Left renal cortex interstitium (tissue), 4 donors: ENCODE measurements at places on chromosomes 13 and 19. TPM values are rescaled to one million over a fixed set of nuclear protein-coding genes. Genes with fewer than 3 reads are reported as not detected.

Gene PRODH2
- polyA plus RNA-seq, result 52.3 TPM

GRCh38 chr19:39052243-39052746 lies 19.9 kb upstream of the FBXO27 start:
- DNase-seq, result no peak

Gene TUBB4A
- 25.4 TPM for polyA plus RNA-seq

GRCh38 chr19:35959040-35959967 lies 23.1 kb downstream of the LRFN3 start:
- no peak for DNase-seq

Gene ZNF283
- polyA plus RNA-seq, result 17.5 TPM

Gene ZNF808
- 19.4 TPM for polyA plus RNA-seq

DNA sequence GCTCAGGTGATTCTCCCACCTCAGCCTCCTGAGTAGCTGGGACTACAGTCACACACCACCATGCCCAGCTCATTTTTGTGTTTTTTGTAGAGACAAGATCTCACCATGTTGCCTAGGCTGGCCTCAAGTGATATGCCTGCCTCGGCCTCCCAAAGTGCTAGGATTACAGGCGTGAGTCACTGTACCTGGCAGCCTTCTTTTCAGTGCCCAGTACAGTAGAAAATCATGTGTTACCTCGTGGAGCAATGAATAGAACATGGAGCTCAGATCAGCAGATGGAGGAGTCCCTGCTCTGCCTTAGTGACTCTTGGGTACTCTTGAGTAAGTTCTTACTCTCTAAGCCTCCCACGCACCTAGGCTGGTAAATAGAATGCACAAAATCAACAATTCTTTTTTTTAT lies 44.7 kb downstream of the THSD1 start:
- DNase-seq, result no peak

DNA sequence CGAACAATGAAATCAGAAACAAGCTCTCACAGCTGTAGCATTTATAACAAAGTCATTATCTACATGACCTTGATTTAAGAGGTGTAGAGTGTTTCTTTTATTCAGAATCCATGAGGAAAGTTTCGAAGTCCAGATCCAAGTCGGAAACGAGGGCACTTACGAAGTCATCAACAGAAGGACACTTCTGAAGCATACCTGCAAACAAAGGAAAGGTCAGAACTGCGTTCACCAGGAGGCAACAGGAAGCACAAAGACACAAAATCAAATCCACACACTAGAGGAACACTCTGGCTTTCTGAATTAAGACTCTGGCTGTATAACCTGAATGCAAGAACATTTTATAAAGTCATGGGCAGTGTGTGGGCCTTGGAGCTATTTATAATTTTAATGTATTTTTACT lies 158.9 kb downstream of the MIPEP start:
- DNase-seq, result no peak

Gene ZNF549
- polyA plus RNA-seq, result 15.8 TPM

GRCh38 chr19:17311455-17312188 lies 2.3 kb downstream of the DDA1 start:
- no peak for DNase-seq

- peak; percentile 90 for DNase-seq
These were observed at the start of gene ALG11 for GRCh38 chr13:52011632-52012511. Gene ALG11, plus strand, starts transcription at chr13:52012398. Its CDS starts 21 bp downstream, at chr13:52012419.

Gene OR10H1
- polyA plus RNA-seq, result not detected

- DNase-seq, result no peak
These were observed 40.8 kb downstream of the BRD4 start for GRCh38 chr19:15291548-15292021.

GRCh38 chr19:29378126-29378525 lies 147.7 kb upstream of the VSTM2B start:
- no peak for DNase-seq

Gene ZNF229
- 14.3 TPM for polyA plus RNA-seq

Gene FNDC3A
- polyA plus RNA-seq, result 90.3 TPM

Gene CEACAM4
- polyA plus RNA-seq, result 0.22 TPM

DNA sequence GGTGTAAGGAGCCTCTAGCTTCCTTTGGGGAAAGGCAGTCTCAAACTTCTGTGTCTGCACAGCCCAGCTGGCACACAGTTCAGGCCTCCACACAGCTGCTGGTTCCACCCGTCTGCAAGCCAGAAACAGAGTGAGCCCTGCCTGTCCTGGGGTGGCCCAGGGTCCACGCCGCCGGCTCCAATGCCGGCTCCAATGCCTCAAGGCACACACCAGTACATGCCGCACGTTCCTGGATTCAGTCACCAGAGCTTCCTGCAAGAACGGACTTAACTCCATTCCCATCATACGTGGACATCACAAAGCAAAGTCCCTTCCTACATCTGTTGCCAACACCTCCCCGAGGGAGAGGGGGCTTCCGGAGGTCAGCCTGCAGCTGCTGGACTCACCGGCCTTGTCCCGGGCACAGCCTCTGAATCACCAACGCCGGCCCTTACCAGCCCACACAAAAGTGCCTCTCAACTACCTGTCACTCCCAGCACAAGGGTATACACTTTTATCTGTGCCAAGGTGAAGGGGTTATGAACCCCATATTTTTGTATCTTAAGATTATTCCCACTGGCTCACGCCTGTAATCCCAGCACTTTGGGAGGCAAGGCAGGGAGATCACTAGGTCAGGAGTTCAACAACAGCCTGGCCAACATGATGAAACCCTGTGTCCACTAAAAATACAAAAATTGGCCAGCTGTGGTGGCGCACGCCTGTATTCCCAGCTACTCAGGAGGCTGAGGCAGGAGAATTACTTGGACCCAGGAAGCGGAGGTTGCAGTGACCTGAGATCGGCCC lies 8.5 kb downstream of the SH3GL1 start:
- no peak for DNase-seq

DNA sequence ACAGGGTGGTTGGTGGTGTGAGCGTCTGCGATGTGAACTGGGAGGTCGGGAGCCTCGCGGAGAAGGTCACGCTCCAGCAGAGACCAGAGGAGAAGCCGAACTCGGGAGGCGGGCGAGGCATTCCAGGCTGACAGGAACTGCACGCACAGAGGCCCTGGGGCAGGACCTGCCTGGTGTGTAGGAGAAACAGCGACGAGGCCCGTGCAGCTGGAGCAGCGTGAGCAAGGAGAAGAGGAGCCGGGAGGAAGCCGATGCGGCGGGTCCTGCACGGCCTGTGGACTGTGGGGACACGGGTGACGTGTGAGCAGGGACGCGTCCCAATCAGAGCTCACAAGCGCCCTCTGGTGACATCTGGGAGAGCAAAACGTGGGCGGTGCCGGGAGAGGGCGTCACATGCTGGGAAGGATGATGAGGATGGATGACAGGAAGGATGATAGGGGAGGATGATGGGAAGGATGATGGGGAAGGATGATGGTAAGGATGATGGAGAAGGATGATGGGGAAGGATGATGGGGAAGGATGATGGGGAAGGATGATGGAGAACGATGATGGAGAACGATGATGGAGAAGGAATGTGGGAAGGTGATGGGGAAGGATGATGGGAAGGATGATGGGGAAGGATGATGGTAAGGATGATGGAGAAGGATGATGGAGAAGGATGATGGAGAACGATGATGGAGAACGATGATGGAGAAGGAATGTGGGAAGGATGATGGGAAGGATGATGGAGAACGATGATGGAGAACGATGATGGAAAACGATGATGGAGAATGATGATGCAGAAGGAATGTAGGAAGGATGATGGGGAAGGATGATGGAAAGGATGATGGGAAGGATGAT lies 16.1 kb upstream of the MADCAM1 start:
- no peak for DNase-seq

Gene ZNF701
- 19.6 TPM for polyA plus RNA-seq

- DNase-seq, result no peak
These were observed 5.4 kb downstream of the TNFRSF19 start for GRCh38 chr13:23575632-23576031.

Gene NLRP4
- polyA plus RNA-seq, result not detected

Gene C13orf42
- polyA plus RNA-seq, result 0.52 TPM

DNA sequence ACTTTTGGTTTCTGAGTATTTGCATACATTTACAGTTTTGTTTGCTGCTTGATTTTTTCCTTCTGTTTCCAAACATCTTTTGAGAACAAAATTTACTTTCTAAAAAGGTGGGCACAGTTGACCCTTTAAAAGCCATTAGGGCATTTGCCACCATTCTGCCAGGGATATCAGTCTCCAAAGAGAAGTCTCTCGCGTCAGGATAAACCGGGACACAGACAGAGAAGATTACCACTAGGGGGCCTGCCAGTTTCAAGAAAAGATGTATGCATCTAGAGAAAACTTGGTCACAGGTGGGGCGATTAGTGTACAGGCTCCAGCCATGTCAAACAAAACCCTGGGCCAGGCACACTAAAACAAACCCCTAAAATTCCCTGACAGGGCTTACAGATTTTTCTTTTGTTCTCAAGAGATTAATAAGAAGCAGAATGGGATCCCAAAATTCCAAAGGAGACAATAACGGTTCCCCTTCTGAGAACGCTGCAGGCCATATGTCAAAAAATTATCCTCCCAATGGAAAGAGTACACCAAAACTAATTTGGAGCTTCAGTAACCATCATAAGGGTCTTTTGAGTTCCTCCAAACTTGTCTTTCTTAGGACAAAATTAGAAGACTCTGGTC lies 10.7 kb upstream of the PABPC3 start:
- DNase-seq, result no peak

- DNase-seq, result peak; percentile 67
These were observed 1072.4 kb downstream of the EFNB2 start for GRCh38 chr13:105463011-105463501.

Gene TMEM221
- polyA plus RNA-seq, result 3.9 TPM

DNA sequence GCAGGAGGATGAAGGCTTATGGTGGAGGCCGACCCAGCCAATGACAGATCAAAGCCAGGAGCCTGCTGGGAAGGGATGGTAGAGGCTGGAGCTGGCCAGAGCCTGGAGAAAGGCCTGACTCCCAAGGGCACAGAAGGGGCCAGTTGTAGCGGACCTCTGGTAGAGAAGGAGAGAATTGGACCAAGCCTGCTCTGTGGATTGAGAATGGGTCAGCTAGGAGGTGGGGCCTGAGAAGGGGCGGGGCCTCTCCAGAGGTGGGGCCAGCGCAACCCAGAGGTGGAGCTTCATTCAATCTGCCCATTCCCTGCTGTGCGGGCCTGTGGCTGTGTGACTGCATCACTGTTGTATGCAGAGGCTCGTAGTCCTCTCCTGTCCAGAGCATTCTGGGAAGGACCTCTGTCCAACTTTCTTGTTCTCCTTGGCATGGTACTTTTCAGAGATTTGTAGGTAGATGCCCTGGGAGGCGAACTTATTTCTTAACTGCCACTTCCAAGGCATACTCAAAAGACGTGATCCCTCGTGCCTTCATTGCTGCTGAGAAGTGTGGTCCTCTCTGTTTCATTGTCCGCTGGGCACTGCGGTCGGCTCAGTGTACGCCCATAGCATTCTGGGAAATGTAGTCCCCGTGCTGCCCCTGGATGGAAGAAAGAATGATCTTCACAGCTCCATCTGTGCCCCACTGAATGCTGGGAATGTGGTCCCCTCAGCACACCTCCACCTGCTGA lies 6.7 kb downstream of the GRIN2D start:
- DNase-seq, result no peak

- DNase-seq, result no peak
These were observed 2.6 kb downstream of the ZNF784 start for GRCh38 chr19:55621673-55622231.

- no peak for DNase-seq
These were observed 1.0 kb upstream of the KRI1 start for GRCh38 chr19:10566658-10567410.

DNA sequence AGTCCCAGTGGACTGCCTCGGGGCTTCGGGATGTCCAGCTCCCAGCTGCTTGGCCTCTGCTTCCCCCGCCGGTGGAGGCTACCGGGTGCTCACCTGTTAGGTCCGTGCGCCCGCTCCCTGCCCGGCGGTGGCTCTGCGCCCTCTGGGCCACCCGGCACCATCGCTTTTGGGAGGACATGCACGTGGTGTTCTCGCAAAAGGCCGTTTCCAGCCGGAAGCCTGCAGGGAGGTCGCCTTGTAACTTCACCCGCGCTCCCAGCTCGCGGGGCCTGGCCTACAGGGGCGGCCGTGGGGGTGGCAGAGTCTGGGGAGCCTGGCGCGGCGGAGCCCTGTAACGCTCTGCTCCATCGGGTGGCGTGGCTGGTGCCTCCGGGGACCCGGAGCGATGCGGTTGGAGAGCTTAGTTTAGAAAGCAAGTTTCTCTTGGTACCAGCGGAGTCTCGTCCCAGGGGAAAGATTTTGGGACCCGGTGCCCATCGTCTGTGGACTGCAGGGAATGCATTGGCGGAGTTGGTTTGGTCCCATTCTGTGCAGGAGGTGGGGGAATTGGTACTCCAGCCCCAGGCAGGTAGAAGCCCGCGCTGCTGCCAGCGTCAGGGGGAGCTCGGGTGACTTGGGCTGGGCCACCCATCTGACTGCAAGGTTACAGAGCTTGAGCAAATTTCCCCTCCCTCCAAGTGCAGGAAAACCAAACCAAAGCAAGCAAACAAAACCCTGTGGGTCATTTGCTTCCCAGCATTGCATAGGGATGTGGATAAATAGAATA lies 673 bp downstream of the SPATA13 start:
- peak; percentile 13 for DNase-seq

- no peak for DNase-seq
These were observed 9.3 kb downstream of the TMEM143 start for GRCh38 chr19:48354332-48354992.

DNA sequence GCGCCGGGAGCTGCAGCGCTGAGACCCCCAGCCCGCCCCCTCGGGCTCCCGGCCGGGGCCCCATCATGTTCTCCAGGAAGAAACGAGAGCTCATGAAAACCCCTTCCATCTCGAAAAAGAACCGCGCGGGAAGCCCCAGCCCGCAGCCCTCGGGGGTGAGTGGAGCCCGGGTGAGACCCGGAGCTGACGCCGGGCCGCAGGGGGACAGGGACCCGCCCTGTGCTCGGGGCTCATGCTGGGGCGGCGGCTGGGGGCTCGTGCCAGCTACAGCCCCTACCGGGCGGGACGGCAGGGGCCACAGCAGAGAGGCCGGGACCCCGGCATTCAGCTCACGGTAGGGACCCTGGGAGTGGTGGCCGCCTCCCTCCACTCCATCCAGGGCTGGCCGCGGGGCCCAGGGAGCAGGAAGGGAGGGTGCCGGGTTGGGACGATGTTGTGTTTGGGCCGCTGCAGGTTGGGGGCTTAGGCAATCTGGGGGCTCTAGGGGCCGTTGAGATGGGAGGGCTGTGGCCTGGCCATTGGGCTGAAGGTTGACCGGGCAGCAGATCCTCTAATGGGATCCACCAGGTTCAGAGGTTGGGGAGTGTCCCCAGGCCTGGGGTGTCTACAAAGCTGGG lies 482 bp downstream of the ARHGAP45 start:
- no peak for DNase-seq

DNA sequence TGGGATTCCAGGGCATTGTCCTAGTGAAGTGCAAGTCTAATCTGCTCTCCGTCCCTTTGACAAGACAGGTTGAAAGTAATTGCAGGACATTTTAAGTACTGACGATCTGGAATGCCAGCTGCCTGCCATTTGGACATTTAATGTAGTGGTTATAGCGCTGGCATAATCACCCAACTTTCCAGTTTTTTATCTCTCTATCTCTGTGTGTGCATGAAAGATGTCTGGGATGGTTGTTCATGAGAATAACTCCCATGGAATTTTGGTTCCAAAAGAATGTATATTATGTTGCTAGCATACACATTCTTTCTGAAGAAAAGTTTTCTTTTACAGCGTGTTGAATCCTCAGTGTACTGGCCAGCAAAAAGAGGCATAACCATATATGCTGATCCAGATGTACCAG lies 53.6 kb downstream of the TDRD12 start:
- no peak for DNase-seq

- DNase-seq, result no peak
These were observed 7.4 kb downstream of the RRAS start for GRCh38 chr19:49632576-49632975.
